Anterior cingulate cortex (tissue), 58 donors: ENCODE measurements at places on chromosomes 6 and 20.

DNA sequence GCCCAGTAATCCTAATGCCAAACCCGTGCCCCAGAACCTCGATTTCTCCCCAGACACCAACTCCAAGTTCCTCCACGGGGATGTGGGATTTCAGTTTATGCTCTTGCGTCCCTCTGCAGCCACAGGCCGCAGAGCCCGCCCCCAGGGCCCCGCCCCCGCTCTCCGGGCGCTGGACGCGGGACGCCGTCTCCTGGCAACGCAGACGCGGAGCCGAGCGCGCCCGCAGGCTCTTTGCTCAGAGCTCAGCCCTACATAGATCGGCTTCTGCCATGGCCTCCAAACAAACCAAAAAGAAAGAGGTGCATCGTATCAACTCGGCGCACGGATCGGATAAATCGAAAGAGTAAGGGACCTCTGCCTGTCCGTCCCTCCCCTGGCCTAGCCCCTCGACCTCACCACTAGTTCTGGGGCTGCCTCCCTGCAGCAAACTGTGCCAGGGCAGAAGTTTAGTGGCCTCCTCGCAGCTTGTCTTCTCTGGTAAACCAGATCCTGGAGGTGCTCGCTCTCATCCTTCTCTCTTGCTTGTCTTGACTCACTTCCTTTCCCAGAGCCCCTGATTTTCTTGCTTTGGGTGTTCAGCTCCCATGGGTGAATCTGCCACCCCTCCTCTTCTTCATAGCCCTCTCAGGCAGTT, at the start of gene ADGB:
Gene ADGB, plus strand, starts transcription at position 201 of the 634 bp plus-strand sequence. Its CDS starts 69 bp downstream, at position 270.
- peak; percentile 30 for DNase-seq

GRCh38 chr6:139855671-139856311, 481.3 kb upstream of the CITED2 start:
- no peak for DNase-seq

GRCh38 chr6:138541823-138542481, 42.7 kb upstream of the NHSL1 start:
- no peak for DNase-seq

- DNase-seq, result no peak
Observed at GRCh38 chr20:60345106-60345505, 386.9 kb downstream of the CDH26 start.

- DNase-seq, result no peak
Observed at GRCh38 chr6:39561536-39562266, 163.5 kb downstream of the KIF6 start.

- DNase-seq, result no peak
Observed at GRCh38 chr20:60097285-60097684, 139.1 kb downstream of the CDH26 start.

DNA sequence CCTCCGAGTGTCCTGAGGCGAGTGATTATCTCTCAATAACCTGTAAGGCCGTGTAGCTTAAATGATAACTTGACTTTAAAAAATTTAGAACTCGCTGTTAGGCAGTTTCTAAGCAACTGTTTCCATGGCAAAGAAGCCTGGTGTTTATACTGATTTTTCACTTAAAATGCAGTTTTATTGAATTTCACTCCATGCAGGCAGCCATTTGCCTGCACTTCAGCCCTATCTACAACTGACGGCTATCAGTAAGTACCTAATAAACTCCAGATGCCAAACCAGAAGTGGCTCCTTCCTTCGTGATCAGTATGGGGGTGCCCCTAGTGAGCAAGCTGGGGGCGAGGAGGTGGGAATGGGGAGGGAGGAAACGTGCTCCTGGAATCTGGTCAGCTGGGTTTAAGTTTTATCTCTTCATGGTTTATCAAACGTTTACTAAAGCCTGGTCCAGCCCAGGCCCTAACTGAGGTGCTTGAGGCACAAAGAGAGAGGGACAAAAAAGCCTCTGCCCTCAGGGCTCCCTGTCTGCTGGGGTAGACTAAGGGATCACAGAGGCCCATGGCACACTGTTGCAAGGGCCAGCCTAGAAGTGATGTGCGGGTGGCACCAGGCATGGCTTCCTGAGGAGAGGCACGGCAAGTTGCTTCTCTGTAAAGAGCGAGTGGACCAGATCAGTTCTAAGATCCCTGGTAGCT, 45.5 kb downstream of the TTI1 start:
- DNase-seq, result no peak

- DNase-seq, result no peak
Observed at GRCh38 chr6:116859264-116859663, 17.8 kb upstream of the RFX6 start.

GRCh38 chr20:37706298-37706697, 12.5 kb downstream of the CTNNBL1 start:
- DNase-seq, result no peak

DNA sequence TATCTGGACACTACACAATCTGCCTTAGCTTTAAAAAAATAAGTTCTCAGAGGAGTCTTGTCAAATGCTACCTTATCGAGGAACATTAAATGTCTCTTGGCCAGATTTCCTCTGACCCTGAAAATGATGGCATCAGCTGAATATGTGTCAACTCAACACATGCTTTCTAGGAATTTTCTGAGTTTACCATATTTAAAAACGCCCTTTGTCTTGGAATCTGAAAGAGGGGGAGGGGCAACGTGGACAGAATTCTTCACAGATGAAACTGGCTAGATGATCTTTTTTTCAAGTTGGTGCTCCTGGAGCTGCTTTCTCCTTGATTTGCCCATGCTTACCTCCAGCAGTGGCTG, 5.1 kb downstream of the SOX4 start:
- no peak for DNase-seq

DNA sequence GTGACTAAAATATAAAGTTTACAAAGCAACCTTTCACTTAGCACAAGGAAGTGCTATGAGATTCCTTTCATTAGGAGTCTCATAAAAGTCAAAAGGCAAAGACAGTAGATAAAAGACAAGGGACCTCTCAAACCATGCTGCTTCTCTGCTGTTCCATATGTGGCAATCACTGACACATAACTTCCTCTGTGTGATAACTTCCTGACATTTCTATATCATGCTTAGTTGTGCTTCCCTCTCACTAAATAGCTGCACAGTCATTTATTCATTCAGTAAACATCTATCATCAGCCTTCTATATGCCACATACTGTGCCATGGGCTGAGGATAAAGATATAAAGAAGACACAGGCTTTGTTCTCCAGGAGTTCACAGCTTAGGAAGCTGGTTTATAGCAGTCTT, 214.8 kb upstream of the GRIK2 start:
- DNase-seq, result no peak

DNA sequence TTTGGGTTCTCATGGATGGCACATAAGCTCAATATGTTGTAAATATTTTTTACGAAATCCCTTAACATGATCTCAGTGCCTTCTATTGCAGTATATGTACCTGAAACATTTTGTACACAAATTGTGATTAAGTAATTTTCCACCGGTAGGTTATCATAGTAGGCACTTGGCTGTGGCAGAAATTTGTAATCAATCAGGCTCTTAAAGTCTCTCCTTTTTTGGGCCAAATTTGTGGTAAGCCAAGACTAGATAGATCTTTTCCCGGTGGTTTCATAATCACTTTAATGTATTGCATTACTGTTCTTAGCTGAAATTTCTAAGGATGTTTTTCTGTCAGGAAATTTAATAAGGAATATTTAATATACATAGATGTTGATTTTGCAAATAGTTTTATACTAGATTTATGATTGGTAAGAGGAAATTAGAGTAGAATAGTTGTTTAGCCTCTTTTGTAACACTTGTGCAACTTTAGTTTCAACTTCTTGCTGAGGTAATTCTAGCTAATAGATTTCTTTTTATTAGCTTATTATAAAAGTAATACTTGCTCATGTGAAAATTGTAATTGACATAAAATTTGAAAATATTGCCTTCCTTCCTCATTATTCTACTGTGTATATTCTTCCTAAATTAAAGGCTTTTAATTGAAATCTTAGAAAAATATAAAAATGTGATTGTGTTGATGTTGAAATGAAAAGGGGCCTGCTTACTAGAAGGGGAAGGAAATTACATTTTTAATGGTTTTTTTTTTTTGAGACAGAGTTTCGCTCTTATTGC, 3.2 kb downstream of the PCMT1 start:
- DNase-seq, result no peak
